Stimulated activated naive CD8-positive, alpha-beta T cell treated with anti-CD3 and anti-CD28 coated beads, Interleukin-15, amount 100 ng/mL, for 72 hours (primary cell): ENCODE measurements at places on chromosomes 3 and 15.

- no peak for DNase-seq
Observed at GRCh38 chr15:97410897-97411575, 549.5 kb upstream of the ARRDC4 start.

DNA sequence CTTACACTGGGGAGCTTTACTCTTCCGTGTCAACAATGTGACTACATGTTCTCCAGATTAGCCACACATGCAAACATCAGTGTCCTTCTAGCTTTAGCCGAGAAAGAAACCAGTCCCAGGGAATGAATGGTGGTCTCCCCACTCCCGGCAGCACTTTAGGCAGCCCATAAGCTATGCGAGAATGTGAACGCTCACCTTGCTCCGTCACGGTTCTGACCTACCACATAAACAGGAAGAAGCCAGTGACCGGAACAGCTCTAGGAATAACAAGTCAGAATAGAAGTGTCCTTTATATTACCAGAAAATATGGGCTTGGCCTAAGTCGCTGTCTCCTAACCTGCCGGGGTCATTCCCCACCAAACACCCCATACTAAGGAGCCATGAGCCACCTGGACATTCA, 98.0 kb upstream of the ABHD17C start:
- no peak for DNase-seq

- DNase-seq: no peak
Observed at GRCh38 chr3:157046520-157046919, 113.4 kb downstream of the CCNL1 start.

DNA sequence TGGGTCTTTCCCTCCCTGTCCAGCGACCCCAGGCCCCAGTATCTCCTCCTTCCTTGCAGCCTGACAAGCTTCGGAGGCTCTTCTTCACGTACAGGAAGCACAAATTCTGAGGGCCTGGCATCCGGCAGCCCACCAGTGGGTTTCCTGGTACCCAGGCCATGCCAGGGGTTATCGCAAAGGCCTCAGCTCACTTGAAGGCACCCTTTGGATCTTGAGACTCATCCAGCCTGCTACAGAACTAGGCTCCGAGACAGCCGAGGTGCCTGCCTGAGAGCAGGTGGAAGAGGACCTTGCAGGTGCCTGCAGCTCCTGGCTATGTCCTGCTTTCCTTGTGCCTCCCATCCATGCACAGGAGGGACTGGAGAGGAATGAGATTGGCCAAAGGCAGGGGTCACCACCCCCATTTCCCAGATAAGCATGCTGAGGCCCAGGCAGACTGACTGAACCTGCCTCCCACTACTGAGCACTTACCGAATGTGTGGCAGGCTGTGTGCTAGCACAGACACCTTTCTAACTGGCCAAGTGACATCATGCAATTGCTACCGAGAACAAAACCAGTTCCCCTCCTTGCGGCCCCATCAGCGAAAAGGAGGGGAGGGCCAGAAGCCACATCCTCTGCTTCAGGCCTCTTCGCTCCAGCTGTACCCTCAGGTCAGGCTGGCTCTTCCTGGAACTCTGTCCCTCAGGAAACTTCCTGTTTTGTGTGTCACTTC, 11.2 kb downstream of the SH2D7 start:
- peak; percentile 87 for DNase-seq

DNA sequence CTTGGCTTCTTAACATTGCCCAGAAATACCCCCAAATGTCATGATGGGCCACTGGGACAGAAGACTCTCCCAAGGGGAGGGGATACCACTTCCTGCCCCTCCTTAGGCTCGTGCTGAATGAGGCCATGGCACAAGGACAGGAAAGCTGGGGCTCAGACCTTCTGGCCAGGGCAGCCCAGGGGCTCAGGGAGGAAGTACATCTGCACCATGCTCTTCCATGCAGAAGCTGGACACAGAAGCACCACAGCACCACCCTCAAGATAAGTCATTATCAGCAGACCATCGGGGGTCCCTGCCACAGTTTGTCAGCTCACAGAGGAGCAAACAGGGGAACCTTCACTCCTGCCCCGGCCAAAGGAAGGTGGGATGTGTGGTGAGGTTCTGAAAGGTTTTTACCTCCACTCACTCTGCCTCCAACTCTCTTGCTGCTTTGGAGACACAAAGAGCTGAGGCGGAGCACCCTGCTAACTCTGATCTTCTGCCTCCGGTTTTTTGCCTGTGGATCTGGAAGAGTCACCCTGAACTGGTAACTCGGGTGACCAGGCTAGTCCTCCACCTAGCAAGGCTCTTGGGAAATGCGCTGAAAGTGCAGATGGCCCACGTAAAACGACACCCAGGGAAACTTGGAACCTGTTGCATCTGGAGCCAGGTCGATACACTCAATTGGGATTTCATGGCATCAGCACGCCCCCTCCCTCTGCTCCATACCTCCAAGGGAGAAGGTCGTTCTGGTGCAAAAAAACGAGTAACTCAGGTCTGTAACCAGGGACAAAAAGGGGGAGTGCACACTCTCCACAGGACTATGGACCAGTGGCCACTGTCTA, 8.3 kb downstream of the BMF start:
- DNase-seq: no peak

GRCh38 chr3:141216975-141217374, 14.7 kb upstream of the PXYLP1 start:
- DNase-seq: no peak

- DNase-seq: no peak
Observed at GRCh38 chr15:101635944-101636727, 16.0 kb downstream of the TM2D3 start.

DNA sequence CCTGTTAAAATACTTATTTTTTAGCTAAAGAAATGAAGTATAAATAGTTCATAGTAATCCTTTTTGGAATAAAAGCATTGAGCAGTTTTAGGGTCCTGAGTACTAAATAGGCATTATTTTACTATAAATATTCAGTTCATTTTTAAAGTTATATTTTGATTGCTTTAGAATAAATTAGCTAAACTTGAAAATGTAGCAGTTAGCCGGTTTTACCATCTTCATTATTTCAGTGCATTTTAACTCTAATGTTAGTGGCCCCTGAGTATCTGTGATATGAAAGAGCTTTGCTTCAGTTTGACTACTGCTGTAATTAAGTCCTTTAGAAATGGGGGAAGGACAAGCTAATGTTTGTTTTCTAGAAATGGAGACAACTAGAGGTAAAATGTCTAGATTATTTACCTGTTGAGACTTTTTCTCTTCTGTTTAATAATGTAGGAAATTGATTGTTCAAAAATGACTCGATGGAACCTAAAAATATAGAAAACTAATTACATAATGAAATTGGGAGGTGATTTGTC, 3.6 kb downstream of the SMC4 start:
- no peak for DNase-seq

DNA sequence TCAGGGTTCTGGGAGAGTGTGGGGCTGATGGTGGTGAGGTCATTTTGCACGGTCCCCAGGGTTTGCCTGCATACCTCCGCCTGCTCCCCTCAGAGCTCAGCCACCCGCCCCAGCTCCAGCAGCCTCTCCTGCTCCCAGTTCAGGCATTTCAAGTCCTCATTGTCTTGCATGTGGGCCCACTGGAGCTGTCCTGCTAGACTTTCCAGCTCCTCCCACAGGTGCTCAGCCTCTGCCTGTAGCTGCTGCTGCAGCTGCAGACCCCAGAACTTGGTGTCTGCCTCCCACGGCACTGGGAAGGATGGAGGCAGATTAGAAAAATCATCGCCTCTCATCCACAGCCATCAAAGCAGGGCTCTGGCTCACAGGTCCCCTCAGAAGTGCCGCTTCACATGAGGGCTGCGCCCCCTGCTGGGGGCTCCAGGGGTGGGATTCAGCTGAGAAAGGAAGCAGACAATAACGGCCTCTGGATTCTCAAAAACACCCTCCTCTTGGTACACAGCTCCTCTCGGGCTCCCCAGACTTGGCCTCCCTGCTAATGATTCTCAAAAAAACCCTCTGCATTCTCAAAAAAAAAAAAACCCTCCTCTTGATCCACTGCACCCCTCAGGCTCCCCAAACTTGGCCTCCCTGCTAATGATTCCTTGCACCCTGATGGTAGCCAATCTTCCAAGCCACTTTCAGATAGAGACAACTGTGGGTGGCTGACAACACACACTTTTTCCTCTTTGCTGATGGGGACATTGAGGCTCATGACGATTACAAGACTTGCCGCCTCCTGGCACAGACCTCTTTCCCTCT, 89.3 kb upstream of the C2CD4B start:
- peak; percentile 66 for DNase-seq

- DNase-seq: no peak
Observed at GRCh38 chr3:46994801-46995731, 15.6 kb downstream of the NBEAL2 start.

DNA sequence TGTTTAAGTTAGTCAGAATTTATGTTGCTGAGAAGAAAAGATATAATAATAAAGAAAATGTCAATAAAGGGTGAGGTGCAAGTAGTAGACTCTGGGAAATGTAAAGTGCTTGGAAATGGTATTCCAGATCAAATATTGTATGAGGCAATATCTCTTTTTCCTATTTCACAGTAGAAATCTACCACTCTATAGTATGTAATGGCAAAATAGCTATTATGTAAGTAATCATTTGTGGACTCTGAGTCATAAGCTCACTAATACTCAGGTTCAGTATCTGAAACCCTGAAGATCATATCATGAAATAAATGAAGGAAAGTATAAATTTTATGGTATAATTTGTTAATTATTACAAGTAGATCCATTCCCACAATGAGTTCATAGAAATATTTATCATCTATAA, 322.1 kb downstream of the PYDC2 start:
- no peak for DNase-seq

- DNase-seq: no peak
Observed at GRCh38 chr15:41487381-41487780, 6.3 kb upstream of the ITPKA start.

GRCh38 chr3:123800362-123800682, 83.8 kb downstream of the MYLK start:
- no peak for DNase-seq

- no peak for DNase-seq
Observed at GRCh38 chr3:31680072-31680870, 147.5 kb downstream of the STT3B start.

DNA sequence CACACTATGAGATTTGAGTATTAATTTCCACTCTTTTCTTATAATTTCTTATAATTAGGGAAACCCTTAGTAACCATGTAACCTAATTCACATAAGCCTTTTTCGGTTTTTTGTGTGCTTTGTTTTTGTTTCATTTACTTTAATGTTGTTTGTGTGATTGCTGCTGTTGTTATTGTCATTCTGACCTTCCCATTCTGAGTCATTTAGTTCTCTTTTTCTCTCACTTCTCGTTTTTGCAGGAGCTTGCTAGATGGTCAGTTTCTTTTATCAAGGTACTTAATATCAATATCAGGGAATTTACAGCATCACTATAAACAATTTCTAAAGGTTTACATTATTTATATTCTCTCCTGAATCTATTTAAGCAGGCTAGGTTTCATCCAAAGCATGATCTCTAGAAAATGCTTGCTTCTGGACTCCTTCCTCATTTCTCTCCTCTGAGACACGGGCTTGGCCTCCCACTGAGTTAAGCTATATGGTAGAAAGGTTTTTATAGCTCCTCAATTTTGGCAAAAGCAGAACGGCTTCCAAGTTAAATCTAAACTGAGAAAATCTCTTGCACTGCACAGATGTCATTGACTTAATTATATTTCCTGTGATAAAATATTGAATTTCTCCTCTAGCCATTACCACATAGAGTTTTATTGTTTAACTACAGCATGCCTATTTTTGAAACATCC, 534.2 kb downstream of the NSUN3 start:
- no peak for DNase-seq

- DNase-seq: no peak
Observed at GRCh38 chr3:149486726-149487125, 12.2 kb downstream of the TM4SF4 start.

DNA sequence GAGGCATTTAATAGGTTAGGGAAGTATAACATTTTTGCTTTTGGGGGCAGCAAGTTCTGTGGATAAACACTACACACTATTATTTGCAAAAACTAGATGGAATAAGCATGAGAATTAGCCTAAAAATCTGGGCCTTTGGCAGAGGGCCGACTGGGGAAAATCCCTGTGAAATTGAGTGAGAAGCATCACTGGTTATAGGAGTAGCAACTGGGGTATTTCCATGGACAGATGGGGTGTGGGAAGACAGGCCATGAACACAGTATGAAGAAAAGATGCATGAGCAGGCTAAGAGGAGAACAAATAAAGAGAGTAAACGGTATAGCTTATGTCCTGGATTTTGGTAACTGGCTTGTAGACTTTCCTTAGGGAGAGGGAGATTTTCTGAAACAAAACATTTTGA, 32.9 kb upstream of the CSPG5 start:
- DNase-seq: no peak

- DNase-seq: no peak
Observed at GRCh38 chr3:60282866-60283265, 968.4 kb downstream of the FHIT start.

DNA sequence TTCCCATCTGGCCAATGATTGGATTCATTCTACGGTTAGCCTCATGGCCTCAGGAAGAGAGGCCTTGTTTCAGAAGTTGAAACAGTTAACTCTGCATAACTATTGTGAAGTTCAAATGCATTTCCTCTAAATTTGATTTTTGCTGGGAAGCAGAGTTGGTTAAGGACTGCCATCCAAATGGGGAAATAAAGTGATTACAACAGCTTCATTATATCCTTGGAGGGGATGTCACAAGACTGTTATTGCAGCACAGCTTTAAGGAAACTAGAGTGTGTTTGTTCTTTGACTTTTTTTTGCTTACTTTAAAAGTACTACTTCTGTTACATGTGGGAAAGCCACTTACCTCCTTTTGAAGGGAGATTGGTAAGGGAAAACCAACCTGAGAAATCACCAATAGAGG, 164.8 kb downstream of the AKAP13 start:
- no peak for DNase-seq

DNA sequence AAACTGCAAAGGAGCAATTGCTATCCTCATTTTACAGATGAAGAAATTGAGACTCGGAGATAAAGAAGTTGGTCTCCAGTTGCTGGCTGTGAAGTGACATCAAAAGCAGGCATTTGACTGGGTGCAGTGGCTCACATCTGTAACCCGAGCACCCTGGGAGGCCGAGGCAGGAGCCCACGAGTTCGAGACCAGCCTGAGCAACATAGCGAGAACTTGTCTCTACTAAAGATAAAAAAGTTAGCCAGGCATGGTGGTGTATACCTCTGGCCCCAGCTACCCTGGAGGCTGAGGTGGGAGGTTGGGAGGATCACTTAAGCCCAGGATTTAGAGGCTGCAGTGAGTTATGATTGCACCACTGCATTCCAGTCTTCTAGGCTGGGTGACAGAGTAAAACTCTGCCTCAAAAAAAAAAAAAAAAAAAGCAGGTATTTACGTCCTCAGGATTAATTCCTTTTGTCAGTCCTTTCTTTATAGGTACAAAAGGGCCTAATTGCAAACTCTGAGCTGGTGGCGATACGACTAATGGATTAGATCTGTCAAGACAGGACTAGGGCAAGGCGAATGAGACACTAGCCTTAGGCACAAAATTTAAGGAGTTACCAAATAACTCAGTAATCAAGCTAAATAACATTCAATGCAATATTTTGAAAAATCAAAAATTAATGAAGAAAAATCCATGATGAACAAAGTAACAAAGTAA, 5.9 kb upstream of the DNASE1L3 start:
- DNase-seq: no peak

GRCh38 chr3:17110660-17111396, 226.1 kb downstream of the PLCL2 start:
- DNase-seq: no peak
